Mesothelial cell of epicardium (in vitro differentiated cells): ENCODE measurements at places on chromosomes 6 and 20. TPM values are rescaled to one million over a fixed set of nuclear protein-coding genes. Genes with fewer than 3 reads are reported as not detected.

DNA sequence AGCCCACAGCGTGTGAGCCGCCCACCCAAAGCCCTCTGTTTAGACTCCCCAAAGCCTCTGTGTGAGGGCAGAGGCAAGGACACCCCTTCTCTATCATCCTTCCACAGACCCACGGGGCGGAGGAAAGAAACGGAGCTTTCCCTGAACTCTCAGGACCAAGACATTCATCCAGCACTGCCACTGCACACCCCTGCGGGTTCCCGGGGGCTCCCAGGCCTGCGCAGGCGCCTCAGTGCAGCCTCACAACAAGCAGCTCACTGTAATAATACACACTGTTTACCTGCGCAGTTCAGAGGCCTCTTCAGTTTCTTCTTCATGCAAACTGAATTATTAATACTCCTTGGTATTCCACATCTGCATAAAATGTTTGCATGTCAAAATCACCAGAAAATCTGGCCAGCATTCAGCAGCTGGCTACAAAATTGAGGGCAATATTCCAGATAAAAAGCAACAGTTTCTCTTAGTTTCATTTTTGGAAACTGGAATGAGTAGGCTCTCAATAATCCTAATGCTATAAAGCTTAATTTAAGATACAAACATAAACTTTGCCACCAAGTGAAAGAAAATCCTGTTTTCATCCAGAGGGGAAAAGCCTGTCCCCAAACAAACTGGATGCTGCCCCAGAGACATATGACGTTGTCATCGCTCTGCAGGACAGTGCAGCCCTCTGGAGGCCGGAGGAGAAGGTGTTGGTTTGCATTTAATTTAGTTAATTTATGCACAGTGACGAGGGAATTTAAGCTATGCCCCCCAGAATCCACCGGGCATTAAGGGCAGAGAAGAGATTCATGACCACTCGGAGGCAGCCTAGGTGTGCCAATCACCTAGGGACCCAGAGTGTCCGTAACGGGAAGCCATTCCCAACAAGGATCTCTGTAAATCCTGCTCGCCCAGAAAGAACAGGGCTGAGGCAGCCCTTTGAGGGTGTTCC, 45.3 kb downstream of the NINL start:
- no peak for DNase-seq

GRCh38 chr6:142863981-142864380, 81.0 kb downstream of the HIVEP2 start:
- no peak for DNase-seq

- no peak for DNase-seq
Observed at GRCh38 chr6:35445691-35446090, 6.4 kb upstream of the FANCE start.

GRCh38 chr20:1212023-1212422, 8.8 kb downstream of the C20orf202 start:
- DNase-seq, result no peak

- no peak for DNase-seq
Observed at GRCh38 chr6:112563368-112563767, 216.2 kb downstream of the RFPL4B start.

DNA sequence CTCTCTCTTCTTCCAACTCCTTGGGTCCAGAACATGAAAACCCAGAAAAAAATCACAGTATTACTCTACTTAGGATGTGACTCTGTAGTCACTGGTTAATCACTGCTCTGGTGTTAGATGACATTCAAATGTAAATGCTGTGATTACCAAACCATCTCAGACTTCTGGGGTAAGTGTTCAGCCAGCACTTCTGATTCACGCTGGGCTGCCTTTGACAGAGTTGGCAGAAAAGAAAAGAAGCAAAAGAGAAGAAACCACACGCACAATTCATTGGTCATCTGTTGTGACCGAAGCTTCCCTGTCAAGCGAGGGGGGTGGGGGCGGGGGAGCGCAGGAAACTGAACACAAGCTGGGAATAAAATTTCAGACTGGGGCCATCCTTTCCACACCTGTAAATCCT, 82.7 kb downstream of the PSMG4 start:
- DNase-seq, result no peak

DNA sequence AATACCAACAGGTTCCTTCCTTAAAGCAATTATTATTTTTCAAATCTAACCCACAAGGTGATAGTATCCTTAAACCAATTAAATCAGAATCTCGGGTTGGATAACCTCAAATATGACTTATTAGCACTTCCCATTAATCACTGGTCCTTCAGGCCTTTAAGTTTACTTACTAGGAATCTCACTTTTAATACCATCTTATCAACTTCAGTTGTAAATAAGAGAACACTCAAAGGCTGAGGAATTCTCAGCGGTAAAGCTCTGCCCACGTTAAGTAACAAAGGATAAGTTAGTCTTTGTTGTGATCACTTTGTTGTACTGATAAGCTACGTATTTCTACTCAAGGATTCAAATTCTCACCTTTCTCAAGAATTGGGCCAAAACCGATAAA, 82.0 kb downstream of the OR2B2 start:
- DNase-seq, result no peak

DNA sequence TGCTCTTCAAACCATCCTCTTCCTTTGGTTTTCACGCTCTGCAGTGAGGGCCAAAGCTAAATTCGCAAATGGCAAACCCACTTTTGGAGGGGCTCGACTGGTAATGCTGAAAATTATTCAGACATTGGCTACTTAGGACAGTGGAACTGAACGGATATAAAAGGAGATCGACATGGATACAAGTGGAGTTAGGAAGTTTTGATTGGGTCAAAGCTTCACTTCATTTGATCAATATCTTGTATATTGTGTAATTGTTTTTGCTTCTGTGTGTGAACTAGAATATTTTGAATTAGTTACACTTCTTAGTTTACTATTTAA, 1.2 kb downstream of the FAM8A1 start:
- DNase-seq, result no peak

DNA sequence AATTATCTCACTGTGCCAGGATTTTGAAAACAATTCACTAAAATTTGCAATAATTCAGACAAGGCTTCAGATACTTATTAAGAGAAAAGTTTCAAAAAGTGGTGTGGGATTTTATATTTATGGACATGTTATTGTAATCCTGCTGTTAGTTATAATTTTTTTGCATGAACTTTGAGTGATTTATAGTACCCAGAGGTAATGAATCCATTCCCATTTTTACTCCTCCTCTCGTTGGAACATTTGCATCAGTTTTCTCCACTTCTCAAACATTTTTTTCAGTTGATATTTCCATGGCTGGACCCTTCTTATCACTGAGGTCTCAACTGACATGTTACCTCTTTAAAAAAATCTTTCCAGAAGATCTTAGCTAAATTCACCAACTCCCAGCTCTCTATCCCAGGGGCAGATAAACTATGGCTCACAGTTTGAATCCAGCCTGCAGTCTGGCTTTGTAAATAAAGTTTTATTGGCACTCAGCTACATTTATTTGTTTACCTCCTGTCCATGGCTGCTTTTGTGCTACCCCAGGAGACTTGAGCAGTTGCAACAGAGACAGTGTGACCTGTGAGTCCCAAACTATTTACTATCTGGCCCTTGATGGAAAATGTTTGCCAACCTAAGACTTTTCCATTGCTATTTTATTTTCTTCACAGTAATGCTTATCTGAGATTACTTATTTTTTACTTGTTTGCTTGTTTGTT, 83.4 kb downstream of the TSHZ2 start:
- no peak for DNase-seq

GRCh38 chr6:33143113-33143770, 49.0 kb downstream of the COL11A2 start:
- no peak for DNase-seq

GRCh38 chr20:22288156-22288555, 296.2 kb downstream of the FOXA2 start:
- no peak for DNase-seq

- no peak for DNase-seq
Observed at GRCh38 chr6:39378960-39379425, 56.5 kb upstream of the KCNK16 start.

DNA sequence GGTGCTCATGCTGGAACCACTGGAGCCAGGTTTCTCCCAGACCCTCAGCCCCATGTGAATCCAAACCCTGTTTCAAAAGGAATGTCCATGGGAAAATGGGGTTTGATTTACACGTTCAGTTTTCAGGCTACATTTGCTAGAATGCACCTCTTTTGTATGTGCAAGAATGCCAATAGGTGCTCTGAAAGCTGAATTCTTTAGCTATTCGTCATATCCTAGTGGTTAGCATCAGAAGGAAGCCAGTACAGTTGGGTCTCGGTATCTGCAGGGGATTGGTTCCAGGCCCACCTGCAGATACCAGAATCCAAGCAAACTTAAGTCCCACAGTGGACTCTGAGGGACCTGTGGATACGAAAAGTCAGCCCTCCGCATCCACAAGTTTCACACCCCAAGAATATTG, 93.4 kb downstream of the UST start:
- DNase-seq, result no peak

Gene CGAS
- 0.27 to 0.65 TPM (median 0.52 TPM) in 3 replicates for total RNA-seq

Gene LPA
- total RNA-seq, result 0.93 to 2.0 TPM (median 1.3 TPM) in 3 replicates

Gene LGSN
- total RNA-seq, result 0.14 TPM in 1 of 3 replicates, not detected in the others

Gene BPIFA1
- not detected in 3 replicates for total RNA-seq
